ENCODE measurements at places on chromosomes 6 and 20.

GRCh38 chr6:47160702-47161101 lies 118.6 kb upstream of the ADGRF1 start:
- DNase-seq: no peak

DNA sequence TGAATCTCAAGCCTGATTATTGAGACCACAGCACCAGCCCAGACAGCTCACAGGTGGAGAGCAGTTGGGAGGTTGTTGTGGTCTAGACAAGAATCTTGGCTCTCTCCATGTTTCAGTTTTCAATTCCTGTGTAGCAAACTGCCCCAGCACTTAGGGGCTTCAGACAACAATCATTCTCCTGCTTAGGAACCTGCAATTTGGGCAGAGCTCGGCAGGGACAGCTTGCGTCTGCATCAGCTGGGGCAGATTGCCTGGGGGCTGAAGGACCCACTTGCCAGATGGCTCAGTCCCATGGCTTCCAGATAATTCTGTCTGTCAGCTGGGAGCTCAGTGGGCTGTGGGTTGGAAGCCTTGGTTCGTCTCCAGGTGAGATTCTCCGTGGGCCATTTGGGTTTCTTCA lies 6.9 kb downstream of the TGM6 start:
- no peak for DNase-seq

DNA sequence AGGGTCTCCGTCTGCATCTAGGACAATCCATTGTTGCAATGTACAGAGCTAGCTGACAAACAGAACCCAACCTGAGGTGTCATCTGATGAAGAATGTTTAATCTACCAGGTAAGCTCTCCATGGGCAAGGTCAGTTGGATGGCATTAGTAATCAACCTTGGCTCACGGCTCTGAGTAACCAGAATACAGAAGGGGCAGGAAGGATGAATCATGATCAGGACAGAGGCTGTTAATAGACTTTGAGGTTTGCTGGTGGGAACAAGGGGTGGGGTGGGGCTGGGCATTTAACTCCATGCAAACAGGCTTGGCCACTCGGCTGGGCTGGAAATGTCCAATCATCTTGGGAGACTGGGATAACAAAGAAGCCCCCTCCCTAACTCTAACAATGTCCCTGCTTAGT lies 77.1 kb upstream of the MRPS10 start:
- no peak for DNase-seq

DNA sequence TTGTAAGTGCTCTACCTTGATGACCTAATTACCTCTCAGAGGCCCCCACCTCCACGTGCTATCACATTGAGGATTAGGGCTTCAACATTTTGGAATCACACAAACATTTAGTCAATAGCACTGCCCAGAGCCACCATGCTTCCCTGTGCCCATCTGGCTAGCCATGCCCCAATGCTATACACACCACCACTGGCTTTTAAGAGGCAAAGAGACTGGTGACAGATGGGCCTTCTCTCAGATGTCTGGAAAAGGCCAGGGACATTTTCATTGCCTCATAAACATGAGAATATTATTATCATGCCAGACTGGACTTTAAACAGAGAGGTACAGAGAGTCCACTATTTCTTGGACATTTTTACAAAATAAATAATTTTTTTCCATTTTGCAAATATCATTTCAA lies 29.8 kb downstream of the TRMT6 start:
- no peak for DNase-seq

DNA sequence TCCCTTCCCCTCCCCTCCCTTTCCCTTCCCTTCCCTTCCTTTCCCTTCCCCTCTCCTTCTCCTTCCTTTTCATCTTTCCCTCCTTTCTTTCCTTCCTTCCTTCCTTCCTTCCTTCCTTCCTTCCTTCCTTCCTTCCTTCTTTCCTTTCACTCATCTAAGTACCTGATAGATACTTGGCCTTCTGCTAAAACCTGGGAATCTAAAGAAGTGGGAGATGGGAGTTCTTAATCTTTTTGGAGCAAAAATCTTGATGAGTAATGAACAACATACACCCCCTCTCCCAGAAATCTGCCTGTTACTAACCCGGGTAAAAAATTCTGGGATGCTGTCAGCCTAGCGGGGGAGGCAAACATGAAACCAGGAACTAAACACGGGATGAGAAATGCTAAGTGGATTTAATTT lies 100.7 kb downstream of the VEGFA start:
- DNase-seq: no peak

GRCh38 chr6:128860782-128861181 lies 22.2 kb upstream of the LAMA2 start:
- DNase-seq: no peak

- no peak for DNase-seq
Observed at GRCh38 chr6:25017486-25017885, 81.7 kb upstream of the RIPOR2 start.

DNA sequence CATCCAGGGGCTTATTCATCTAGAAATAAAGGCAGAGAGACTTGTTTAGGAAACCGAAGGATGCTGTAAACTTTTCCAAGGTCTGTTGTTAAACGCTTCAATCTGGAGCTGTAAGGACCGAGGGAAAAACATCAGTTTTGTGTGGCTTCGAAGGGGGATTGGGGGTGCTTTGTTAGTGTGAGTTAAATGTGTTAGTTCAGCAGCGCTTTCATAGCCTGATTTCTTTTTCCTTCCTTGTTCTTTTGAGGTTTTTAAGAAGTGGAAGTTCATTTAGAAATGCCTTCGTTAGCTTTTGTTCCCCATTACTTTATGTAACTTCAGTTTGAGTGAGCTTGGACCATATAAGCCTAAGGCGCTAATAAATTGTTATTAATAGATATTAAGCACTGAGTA lies 1.5 kb downstream of the ANKS1A start:
- DNase-seq: no peak

GRCh38 chr6:31799781-31800180 lies 4.2 kb upstream of the VARS1 start:
- no peak for DNase-seq

DNA sequence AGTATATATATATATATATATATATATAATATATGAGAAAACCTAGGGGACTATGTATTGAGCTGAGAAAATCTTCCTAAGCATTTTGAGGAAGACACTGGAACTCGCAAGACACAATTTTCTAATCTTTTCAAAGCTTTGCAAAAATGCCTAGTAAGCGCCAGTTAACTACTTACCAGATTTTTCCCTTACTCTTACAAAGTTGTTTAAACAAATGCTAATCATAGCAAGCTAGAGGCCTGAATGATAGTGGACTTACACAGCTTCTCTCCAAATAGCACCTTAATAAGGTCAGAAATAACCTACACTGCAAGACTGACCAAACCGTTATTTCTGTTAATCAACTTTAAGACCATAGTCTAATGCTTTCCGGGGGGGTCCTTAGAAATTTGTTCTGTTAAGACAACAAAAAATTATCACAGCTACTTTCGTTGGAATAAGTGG lies 56.1 kb upstream of the HFE start:
- no peak for DNase-seq

DNA sequence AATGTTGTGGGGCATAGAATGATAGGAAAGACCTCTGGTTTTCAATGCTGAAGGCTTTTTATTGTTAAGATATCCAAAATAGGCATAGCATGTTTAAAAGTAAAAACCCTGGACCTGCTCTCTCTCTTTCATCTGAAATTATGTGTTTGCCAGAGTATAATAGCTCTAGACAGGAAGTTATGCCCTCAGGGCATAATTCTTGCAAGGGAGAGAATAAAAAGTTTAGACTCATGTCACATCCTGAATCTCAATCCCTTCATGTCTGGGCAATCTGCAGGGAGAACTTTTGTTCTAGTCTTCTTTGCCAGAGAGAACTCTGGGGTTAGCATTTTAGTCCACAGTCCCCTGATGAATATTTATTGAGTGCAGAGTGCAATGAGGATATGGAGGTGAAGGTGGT lies 297.3 kb upstream of the FLRT3 start:
- DNase-seq: no peak

DNA sequence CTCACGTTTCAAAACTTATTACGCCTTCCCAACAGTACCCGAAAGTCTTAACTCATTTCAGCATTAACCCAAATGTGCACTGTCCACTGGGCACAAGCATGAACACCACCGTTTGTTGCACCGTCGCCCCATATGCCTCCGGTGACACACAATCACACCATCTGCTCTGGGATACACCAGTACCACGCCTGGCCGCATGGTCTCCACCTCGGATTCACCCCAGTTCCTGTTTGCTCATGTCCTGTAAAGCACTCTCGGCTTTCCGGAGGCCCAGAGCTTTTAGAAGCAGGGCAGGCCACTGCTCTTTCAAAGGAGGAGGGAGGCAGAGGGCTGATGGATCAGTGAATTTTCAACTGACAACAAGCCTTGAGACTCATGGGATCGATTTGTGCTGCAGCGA lies 1570.0 kb upstream of the DEFB115 start:
- DNase-seq: no peak

DNA sequence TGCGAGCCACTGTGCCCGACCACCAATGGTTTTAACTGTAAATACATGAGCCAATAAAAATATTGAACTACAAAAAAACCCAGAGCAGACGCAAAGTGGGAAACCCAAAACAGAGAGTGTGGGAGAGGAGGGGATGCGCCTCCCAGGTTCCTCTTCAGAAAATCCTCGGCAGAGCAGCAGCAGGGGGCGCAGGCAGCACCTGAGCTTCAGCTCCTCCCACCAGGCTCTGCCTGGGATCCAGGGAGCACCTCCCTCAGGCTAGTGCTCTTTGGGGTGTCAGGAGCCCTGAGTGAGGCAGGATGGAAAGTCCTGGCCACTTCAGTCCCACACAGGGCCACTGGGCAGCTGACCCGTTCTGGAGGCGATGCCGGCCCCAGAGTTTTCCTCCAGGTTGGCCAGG lies 536.9 kb upstream of the CDH4 start:
- no peak for DNase-seq

DNA sequence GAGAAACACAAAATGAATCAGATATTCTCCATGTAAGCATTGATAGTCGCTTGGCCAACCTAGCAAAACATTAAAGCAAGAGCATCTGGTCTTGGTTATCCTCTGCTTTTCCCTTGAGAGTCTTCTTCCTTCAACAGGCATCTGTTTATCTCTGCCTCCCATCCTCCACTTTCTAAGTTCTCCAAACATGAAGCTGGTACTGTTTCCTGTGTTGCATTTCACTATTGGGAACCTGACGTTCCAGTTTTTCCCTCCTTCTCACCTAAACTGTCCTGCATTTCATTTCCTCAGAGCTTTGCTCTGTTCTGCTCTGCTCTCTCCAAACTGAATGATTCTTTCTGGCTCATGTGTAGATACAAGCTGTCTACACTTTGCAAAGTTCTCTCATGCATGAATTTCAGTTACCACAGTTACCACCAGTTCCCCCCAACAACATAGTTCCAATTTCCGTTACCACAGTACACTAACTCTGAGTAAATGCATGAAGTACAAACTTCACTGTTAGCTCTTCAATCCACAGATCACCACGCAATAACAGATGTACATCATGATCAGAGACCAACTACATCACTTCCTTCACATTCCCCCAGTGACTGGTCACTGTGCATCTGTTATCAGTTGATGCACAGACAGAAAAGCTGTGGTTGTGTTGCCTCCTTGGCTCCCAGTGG lies 86.7 kb upstream of the F13A1 start:
- no peak for DNase-seq

DNA sequence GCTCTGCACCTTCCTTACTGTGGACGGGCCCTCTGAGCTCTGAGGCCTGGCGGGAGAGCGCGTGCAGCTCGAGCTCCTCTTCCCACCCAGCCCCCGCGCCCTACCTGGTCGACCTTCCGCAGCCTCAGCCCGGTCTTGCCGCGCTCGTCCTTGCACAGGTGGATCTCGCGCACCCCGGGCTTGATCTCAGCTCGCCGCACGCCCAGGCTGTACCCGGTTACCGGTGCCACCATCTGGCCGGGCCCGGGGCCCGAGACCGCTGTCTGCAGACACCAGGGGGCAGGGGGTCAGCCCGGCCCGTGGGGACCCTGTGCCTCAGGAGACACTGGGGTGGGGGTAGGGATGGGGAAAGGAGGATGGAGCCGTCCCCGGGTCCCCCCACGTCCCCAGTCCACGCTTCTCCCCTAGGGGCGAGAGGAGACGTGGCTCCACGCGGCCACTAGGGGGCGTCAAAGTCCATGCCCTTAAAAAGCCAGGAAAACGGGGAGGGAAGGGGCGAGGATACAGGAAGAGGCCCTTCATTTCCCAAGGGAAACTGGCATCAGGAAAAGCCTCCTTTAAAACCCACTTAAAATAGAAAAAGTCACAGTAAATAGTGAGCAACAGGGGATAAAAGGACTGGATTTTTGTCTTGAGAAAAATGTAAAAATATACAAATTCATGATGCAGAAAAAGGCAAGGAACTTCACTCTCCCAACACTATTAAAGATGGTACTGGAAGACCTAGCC lies 15.5 kb downstream of the SDCBP2 start:
- peak; percentile 32 for DNase-seq

GRCh38 chr20:57662456-57663240 lies 42.4 kb upstream of the ZBP1 start:
- DNase-seq: no peak

- no peak for DNase-seq
Observed at GRCh38 chr6:118288355-118289124, 259.6 kb upstream of the PLN start.

DNA sequence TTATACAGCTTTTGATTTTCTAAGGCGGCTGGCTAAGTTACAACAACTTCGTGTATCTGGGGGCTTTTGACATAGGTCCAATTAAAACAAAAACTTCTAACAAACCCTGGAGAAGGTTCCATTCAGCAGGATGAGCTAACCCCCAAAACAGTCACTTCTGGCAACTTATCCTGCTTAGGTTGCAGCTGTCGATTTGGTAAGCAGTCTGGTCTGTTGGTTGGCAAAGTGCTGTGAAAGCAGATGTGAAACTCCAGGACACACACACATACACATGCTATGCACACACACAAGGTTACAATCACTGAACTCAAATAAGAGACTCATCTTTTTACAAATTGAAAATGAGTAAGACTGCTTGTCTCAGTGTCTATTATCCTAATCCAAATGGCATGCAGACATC lies 119.0 kb upstream of the STMND1 start:
- no peak for DNase-seq

GRCh38 chr6:169243661-169244060 lies 10.0 kb downstream of the THBS2 start:
- DNase-seq: no peak

DNA sequence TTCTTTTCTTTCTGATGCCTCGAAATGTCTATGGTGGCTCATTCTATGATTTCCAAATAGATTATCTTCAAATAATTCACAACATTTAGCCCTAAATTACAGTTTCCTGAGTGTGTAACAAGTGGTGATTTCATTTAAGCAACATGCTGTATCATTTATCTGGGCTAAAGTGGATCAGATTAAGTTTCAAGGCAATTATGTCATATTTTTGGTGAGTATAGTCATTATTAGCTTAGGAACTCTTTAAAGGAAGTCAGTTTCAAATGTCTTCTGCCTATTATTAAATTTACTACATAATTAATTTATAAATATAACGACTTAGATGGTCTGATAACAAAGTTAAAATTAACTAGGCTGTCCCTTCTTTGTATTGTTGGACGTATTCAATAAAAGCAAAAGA lies 847.9 kb upstream of the FLRT3 start:
- DNase-seq: no peak

DNA sequence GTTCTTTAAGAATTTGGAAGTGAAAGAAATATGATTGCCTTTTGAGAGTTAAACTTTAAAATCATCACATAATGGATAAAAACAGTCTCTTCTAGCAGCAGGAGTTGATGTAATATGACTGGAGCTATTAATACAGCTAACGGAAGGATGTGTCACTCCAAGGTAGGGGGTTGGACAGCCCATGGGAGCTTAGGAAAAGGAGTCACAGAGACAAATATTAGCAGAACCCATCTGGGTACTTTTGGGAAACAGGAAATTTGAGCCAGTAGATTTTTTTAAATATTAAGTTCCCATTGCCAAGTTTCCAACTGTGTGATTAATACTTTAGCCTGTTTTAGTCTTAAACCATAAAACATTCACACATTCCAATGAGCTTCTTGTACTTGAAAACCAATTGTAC lies 164.7 kb upstream of the RIMS1 start:
- no peak for DNase-seq

All from stimulated activated CD8-positive, alpha-beta memory T cell treated with anti-CD3 and anti-CD28 coated beads, Interleukin-15, amount 100 ng/mL, for 4 hours (primary cell).